ENCODE measurements at places on chromosomes 16 and 17. TPM values are rescaled to one million over a fixed set of nuclear protein-coding genes. Genes with fewer than 3 reads are reported as not detected.

DNA sequence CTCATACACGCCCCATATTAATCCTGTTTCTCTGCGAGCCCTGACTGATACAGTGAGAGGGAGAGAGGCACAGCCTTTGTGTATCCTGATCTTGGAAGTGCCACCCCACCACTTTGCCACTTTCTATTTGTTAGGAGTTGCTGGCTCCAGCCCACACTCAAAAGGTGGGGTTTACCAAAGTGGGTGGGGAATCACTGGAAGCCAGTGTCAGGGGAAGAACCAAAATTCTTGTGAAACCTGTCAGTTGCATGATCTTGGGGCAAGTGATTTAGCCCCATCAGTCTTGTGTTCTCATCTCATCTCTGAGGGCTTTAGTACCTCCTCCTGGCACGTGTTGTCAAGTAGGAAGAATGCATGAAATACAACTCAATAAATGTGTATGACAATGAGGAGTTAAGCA, 119.5 kb downstream of the SOX9 start:
- H3K4me1 ChIP-seq = no peaks in the 10 kb centered on the region
- no peak overlapping the region for H3K27ac ChIP-seq
- no peak overlapping the region for H3K4me3 ChIP-seq
- DNase-seq = no peak
- no peaks in the 10 kb centered on the region for H3K27me3 ChIP-seq

DNA sequence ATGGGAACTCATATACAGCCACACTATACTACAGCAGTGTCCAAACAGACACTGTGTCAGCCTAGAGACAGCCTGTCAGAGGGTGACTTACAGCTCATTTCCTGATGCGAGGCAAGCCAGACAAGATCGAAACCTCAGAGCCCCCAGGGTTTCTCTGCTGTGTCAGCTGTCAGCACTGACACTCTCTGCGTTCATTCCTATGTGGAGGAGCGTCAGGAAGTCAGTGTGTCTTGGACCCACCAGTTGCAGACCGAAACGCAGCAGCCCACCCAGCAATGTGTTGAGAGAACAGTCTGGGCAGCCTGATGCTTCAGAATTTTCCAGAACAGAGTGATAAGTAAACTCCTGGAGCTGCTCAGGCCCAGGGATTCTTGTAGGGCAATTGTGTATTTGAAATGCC, 20.6 kb upstream of the MAPT start:
- H3K27ac ChIP-seq = no peak overlapping the region
- no peak for DNase-seq
- H3K4me3 ChIP-seq = no peak overlapping the region

DNA sequence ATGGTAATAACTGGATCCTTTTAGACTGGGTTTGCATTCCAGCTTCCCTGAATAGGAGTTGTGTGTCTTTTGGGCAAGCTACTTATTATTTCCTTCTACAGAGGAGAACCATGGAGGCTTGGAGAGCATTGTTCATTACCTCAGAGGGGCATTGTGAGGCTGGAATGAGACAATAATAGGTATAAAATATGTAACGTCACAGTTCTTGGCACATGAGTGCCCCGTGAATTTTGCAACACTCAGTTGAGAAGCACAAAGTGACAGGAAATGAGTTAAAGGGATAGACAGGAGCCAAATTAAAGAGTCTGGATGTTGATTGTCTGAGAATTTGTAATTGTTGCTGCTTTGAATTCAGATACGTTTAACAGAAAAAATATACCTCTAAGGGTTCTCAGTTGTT, 92.2 kb downstream of the CDH8 start:
- no peak overlapping the region for H3K4me3 ChIP-seq
- no peak overlapping the region for H3K27ac ChIP-seq
- no peaks in the 10 kb centered on the region for H3K4me1 ChIP-seq

GRCh38 chr17:10836966-10837590, 809 bp downstream of the PIRT start:
- no peaks in the 10 kb centered on the region for H3K36me3 ChIP-seq
- H3K27ac ChIP-seq = no peak overlapping the region
- DNase-seq = no peak
- no peaks in the 10 kb centered on the region for H3K4me1 ChIP-seq
- no peaks in the 10 kb centered on the region for H3K27me3 ChIP-seq

- DNase-seq = peak; percentile 70
- no peak overlapping the region for H3K4me3 ChIP-seq
- no peaks in the 10 kb centered on the region for H3K27me3 ChIP-seq
Observed at GRCh38 chr17:17641621-17642409, 39.4 kb upstream of the RAI1 start.

DNA sequence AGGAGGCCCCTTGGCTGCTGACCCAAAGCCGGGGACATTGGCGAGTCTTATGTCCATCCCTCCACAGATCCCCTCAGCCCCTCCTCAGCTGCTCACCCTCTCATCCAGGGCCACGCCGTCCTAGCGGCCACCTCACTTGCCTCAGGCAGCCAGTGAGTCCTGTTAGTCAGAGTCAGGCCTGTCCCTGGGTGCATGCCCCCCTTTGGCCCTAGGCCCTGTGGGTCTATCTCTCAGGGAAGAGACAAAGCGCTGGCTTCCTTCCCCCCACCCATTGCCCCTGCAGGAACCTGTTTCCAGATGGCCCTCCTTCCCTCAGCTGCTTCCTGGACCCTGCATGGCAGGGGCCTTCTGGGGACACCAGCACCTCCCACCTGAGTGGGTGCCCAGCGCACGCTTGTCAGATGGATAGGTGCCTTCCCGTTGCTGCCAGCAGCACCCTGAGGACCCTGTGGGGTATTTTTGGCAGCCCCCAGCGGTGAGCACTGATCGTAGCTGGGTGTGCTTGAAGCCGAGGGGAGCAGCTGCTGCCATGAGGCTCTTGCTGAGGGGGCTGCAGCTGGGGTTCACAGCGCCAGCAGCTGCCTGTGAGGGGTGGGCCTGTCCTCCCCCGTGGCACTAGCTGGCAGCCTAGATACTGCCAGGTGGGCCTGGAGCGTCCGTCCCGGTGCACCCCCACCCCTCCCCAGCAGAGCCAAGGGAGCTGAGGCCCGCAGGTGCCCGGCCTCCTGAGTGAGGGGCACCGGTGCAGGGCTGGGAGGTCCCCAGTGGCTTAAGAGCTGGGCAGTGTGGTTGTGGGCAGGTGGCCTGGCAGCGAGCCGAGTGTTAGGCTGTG, 8.4 kb downstream of the DBNDD1 start:
- no peak for DNase-seq
- H3K4me3 ChIP-seq = no peak overlapping the region
- no peaks in the 10 kb centered on the region for H3K36me3 ChIP-seq

The MYH2 gene
- total RNA-seq = not detected

The IRX6 gene
- total RNA-seq = 18.4 TPM

The TPSG1 gene
- not detected for total RNA-seq
